ENCODE measurements at places on chromosomes 3 and 15.

DNA sequence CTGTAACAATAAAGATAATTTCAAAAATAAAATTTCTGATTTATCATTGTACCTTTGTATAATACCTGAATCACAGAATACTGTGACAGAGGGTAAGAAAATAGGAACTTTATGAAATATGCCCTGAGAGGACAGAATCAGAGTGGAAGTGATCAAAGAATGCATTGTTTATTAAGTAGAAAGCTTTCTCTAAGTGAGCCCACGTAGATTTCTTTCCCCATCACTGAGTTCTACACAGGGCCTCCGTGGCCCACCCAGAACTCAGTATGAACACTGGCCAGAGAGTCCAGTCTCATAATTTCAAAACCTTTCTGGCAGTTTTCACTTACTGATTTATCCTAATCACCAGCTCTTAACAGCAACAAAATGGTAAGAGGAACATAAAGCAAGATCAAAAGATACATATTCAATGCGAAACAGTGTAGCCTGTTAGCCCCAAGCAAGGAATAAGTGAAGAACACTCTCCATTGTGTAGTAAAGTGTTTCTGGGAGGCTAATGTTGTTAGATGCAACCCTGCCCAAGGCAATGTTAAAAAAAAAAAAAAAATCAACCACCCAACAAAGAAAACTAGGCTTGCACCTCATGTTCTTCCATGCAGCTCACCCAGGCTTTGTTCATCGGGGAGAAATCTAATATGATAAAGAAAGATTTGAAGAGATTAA is 341.3 kb downstream of the LSAMP start:
- DNase-seq = no peak

GRCh38 chr3:192092388-192093005 is 631.5 kb downstream of the PYDC2 start:
- DNase-seq = no peak

DNA sequence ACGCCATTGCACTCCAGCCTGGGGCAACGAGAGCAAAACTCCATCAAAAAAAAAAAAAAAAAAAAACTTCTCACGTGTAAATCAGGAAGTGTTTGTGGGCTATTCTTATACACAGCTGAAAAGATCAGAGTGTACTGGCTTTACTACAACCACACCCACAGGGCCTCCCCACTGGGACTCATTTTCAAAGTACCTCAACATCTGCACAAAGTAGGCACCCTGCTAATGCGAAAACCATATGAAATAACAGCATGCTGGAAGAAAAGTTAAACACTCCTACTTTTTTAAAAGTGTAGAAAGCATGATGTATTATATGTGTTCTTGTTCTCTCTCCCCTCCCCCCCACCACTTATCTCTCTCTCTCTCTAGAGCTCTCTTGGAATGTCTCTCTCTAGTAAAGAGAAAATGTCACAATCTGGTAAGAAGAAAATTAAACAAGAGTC is 11.1 kb downstream of the UACA start:
- DNase-seq = peak; percentile 21

GRCh38 chr3:192904632-192905289 is 12.9 kb downstream of the MB21D2 start:
- DNase-seq = no peak

GRCh38 chr3:41202834-41203345 is 3.6 kb downstream of the CTNNB1 start:
- peak; percentile 33 for DNase-seq

DNA sequence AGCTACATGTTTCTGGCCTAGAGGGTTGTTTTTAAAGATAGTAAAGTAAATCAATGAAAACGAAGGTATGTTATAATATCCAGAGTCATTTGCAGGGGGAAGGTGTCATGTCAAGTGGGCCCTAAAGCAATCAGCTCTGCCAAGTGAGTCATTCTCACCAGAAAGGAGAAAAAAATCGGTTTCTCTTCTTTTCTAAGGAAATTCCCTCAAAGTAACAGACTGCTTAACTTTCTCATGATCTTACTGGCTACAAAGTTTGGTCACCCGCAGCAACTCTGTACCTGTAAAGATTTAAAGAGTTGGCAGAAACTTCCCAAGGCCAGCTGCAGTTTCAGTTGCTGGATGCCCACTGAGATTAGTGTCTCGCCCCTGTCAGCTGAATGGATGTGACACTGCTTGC is 5.5 kb upstream of the FSIP1 start:
- DNase-seq = no peak

- DNase-seq = no peak
These were observed 425.4 kb downstream of the PLOD2 start for GRCh38 chr3:145735631-145736030.

DNA sequence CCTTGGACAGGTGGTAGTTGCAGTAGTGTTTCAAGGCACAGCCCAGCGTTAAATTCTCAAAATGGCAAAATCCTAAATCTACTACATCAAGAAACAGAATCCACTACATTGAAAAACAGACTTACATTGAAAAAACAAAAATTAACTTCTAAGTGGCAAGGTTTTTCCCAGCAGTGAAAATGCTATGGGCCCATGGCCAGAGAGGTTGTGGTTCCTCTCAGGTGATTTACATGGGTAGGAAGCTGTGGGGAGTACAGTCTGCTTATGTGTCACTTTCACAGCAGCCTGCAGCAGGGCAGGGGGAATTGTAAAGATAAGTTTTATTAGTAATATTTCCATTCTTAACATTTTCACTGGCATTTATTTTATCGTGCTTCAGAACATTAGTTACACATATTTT is 24.9 kb downstream of the TTC14 start:
- no peak for DNase-seq

Data from natural killer cell (primary cell).